Activated CD4-positive, alpha-beta memory T cell treated with anti-CD3 and anti-CD28 coated beads, Interleukin-2, amount 10 ng/mL, durations not matched to agents 7 days and 5 days (primary cell): ENCODE measurements at places on chromosomes 2 and 18. TPM values are rescaled to one million over a fixed set of nuclear protein-coding genes. Genes with fewer than 3 reads are reported as not detected.
A peak's percentile ranks its signal among the peaks of the same experiment; 100 is the strongest.

GRCh38 chr2:96100893-96101304 lies 15.5 kb downstream of the ADRA2B start:
- DNase-seq = no peak
- peaks cover 7% of the 10 kb centered on the region for H3K36me3 ChIP-seq
- H3K27ac ChIP-seq = no peak overlapping the region
- H3K4me1 ChIP-seq = no peaks in the 10 kb centered on the region

DNA sequence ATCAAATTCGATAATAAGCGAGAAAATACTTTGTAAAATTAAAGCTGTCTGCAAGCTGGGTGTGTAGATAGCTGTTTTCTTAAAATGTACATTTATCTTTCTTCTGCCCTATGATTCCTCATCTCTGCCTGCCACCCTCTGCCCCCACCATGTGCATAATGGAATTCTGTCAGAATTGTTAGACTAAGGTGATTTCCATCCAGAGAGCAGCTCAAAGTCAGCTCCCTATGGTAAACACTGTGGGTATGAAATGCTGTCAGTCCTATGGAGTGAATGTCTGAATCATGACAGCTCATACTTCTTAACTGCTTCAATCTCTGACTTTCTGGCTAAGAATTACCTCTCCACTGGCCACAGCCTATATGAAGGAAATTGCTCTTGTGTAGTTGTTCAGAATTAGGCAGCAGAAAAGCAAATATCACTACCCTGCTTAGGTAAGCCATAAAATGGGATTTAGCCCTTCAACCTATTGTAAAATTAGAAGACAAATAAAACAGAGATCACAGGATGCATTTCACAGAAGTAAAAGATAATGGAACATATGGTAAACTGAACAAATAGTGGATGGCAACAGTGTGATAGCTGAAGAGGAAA lies 137.7 kb downstream of the CD8B2 start:
- H3K4me1 ChIP-seq = no peaks in the 10 kb centered on the region
- no peak overlapping the region for H3K27ac ChIP-seq
- DNase-seq = no peak
- no peaks in the 10 kb centered on the region for H3K27me3 ChIP-seq
- H3K36me3 ChIP-seq = no peaks in the 10 kb centered on the region

Gene CYRIA
- total RNA-seq = 0.10 TPM

DNA sequence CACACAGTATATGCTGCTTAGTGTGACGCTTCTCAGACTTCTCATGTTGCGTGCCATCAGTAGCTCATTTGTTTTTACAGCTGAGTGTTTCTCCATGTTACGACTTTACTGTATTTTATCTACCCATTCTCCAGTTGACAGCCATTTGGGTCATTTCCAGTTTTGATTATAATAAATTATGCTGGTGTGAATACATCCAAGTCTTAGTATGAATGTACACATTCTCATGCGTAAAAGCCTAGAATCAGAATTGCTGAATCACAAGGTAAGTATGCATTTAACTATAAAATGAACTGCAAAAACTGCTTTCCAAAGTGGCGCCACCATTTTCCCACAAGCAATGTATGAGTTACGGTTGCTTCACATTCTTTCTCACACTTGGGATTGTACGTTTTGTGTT lies 184.2 kb upstream of the SLC35G4 start:
- DNase-seq = no peak
- H3K27me3 ChIP-seq = no peaks in the 10 kb centered on the region
- no peaks in the 10 kb centered on the region for H3K4me1 ChIP-seq
- no peaks in the 10 kb centered on the region for H3K36me3 ChIP-seq
- no peak overlapping the region for H3K27ac ChIP-seq

- H3K4me3 ChIP-seq = no peak overlapping the region
- H3K4me1 ChIP-seq = no peaks in the 10 kb centered on the region
- DNase-seq = no peak
- no peak overlapping the region for H3K27ac ChIP-seq
- peaks cover 15% of the 10 kb centered on the region for H3K27me3 ChIP-seq
Measured at GRCh38 chr2:130872741-130873125, 36.0 kb downstream of the ARHGEF4 start.

DNA sequence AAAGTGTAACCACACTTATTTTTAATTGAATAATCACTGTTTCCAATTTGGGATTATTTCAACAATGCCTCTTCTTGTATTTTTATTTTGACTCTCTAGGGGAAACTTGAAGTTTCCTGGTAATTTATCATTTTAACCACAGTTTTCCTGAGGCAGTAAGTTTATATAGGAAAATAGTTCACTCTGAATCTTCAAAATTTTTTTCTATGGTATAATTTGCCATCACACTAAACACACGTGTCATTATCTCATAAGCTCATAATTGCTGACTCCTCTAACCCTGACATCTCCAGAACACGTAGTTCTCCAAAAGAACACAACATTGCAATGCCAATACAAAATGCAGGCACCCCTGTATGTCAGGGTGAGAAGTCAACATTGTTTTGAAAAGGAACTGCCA lies 102.2 kb upstream of the FZD7 start:
- no peak overlapping the region for H3K27ac ChIP-seq
- DNase-seq = no peak
- no peaks in the 10 kb centered on the region for H3K4me1 ChIP-seq
- no peaks in the 10 kb centered on the region for H3K36me3 ChIP-seq
- H3K4me3 ChIP-seq = no peak overlapping the region

- no peaks in the 10 kb centered on the region for H3K36me3 ChIP-seq
Measured at GRCh38 chr2:17076533-17076932, 410.9 kb upstream of the CYRIA start.

DNA sequence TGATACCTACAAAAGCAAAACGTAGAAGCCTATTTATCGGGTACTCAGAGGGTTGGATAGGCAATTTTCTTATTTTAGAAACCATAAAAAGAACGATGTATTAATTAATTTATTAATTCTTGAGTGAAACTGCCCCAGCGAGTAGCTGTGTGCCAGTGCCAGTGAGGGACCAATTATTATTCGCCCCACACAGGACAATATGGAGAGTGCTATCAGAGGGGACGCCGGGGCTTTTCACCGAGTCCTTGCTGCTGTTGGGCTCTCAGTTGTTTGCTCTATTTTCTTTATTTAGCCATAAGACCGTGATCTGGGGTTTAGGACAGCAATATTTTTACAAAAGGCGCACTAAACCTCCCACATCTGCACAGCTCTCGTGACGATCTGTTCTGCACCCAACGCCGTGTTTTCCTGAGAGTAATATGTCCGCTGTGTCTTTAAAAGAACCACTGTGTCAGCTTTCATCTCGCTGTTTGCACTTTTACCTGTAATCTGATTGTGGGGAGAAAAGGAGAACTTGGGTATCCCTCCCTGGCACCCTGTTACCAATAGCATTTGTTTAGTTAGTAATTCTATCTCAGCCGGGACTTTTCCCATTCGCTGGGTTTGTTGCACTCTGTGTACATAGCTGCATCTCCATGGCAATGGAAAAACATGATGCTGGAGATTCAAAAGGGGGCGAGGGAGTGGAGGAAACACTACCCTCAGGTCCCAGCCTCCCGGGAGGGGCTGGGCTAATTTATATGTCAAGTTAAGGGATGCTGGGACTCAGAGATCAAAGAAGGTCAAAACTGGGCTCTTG lies 30.1 kb upstream of the ZNF516 start:
- H3K36me3 ChIP-seq = no peaks in the 10 kb centered on the region
- H3K4me1 ChIP-seq = peaks cover 7% of the 10 kb centered on the region

DNA sequence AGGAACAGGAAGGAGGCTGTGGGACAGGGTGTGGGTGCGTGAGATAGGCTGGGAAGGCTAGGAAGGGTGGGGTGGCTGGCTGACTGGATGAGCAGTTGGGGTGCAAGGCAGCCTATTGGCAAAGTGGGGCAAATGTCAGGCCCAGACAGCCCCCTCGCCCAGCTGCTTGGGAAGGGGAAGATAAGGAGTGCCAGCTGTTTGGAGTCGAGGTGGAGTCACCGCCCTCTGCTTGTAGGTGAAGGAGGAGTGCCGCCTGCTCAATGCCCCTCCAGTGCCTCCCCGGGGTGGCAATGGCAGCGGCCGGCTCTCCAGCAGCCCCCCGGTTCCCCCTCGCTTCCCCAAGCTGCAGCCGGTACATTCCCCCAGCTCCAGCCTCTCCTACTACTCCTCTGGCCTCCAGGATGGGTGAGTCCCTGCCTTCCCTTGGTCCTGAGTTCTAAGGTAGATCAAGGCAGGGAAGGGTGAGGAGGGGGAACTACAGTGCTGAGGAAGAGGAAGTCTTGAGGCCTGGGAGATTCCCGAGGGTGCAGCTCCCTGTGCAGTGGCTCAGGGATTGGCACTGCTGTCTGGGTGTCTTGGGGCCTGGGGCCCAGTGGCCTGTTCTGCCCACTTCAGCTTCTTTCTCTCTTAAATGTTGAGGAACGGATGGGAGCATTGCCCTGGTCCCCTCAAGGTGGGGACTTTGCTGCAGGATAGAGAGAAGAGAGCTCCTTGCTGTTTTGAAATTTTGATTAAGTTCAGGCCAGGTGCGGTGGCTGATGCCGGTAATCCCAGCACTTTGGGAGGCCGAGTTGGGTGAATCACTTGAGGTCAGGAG lies 13.3 kb downstream of the GAREM2 start:
- peaks cover 16% of the 10 kb centered on the region for H3K4me1 ChIP-seq
- H3K27me3 ChIP-seq = peaks cover 12% of the 10 kb centered on the region
- no peak for DNase-seq
- peak overlapping the region; percentile 58 for H3K4me3 ChIP-seq
- peaks cover 9% of the 10 kb centered on the region for H3K36me3 ChIP-seq
- H3K27ac ChIP-seq = no peak overlapping the region

DNA sequence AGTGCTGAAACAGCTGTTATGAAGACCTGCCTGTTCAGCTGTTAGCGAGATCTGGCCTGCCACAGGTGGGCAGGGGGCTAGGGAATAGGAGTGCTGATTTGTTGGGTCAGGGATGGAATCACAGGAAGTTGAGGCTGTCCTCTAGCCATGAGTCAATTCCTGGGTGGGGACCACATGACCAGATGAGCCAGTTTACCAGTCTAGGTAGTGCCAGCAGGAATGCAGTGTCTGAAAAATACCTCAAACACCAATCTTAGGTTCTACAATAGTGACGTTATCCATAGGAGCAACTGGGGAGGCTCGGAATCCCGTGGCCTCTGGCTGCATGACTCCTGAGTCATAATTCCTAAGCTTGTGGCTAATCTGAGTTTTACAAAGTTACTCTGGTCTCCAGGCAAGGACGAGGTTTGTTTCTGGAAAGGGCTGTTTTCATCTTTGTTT lies 44.9 kb downstream of the DYSF start:
- DNase-seq = no peak
- peaks cover 2% of the 10 kb centered on the region for H3K27me3 ChIP-seq
- no peak overlapping the region for H3K4me3 ChIP-seq
- H3K36me3 ChIP-seq = no peaks in the 10 kb centered on the region

- H3K27ac ChIP-seq = no peak overlapping the region
- no peaks in the 10 kb centered on the region for H3K27me3 ChIP-seq
- H3K36me3 ChIP-seq = peaks cover 63% of the 10 kb centered on the region
- no peak for DNase-seq
- H3K4me1 ChIP-seq = no peaks in the 10 kb centered on the region
Measured at GRCh38 chr2:197092431-197092830, 165.9 kb upstream of the PGAP1 start.

DNA sequence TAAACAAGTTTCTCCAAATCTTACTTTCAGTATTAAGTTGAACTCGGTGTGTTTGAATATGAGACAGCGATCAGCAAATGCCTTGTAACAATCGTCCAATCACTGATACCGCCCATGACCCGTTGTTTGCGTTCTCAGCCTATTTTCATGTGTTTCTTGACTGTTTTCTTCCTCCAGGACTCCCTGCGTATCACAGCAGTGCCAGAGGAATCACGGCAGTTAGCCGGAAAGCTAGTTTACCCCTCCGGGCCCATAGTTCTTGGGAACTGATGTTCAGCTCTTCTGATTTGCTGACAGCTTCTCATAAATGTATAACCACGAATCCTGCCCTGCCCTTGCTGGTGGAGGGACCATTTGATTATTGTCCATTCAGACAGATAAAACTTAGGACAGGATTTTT lies 42.2 kb upstream of the TPO start:
- no peaks in the 10 kb centered on the region for H3K27me3 ChIP-seq
- H3K27ac ChIP-seq = no peak overlapping the region
- no peak overlapping the region for H3K4me3 ChIP-seq
- H3K36me3 ChIP-seq = no peaks in the 10 kb centered on the region

- no peaks in the 10 kb centered on the region for H3K36me3 ChIP-seq
- H3K27me3 ChIP-seq = peaks cover 7% of the 10 kb centered on the region
- H3K4me3 ChIP-seq = no peak overlapping the region
- DNase-seq = no peak
- H3K27ac ChIP-seq = no peak overlapping the region
Measured at GRCh38 chr18:47436871-47437270, 185.4 kb upstream of the SKOR2 start.

Gene ALLC
- not detected for total RNA-seq

Gene GREB1L
- total RNA-seq = not detected

DNA sequence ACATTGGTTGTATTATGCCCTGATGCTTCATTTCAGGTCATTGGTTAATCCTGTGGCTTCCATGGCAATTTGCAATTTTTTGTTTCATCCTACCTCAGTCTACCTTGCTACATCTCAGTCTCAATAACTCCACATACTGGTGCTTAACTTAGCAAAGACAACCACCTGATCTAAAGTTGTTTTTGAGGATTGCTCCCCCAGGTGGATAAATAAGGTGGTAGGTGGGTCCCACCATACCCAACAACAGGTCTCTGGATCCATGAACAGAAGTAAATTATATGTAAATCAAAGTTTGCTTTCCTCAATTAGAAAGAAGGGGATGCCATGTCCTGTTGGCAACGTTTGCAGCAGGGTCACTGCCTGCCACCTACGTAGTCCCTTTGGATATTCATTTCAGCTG lies 7.0 kb downstream of the XIRP2 start:
- DNase-seq = no peak
- no peak overlapping the region for H3K27ac ChIP-seq
- no peaks in the 10 kb centered on the region for H3K4me1 ChIP-seq
- H3K36me3 ChIP-seq = no peaks in the 10 kb centered on the region

Gene RELCH
- 34.8 TPM for total RNA-seq

DNA sequence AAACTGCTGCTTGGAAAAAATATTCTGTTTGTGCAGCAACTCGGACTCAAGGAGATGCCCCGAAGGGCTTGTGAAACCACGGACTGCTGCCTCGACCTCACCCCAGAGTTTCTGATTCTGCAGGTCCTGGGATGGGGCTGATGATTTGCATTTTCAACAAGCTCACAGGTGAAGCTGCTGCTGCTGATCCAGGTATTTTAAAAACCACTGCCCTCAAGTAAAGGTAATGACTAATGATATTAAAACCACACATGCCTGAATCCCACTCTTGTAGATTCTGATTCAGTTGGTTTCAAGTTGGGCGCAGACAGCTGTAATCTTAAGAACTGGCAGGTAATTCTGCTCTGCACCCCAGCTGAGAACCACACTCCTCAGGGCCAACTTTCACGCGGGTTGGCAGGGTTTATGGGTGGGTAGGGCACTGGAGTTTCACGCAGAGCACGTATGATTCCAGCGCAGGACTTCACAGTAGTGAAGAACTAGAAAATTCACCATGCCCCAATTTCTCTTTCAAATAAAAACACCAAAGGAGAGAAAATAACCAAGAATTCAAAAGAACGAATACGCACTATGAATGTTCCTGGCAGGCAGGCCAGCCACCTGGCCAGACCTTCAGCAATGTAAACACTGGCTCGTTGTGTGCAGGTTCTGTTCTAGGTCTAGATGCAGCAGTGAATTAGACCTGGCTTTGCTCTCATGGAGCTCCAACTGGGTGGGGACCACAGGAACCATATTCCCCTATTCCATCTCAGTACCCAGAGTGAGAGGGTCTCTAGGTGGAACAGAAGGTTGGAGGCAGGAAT lies 74.6 kb upstream of the ZFP36L2 start:
- peaks cover 36% of the 10 kb centered on the region for H3K4me1 ChIP-seq
- H3K27me3 ChIP-seq = no peaks in the 10 kb centered on the region
- H3K36me3 ChIP-seq = peaks cover 4% of the 10 kb centered on the region
- DNase-seq = no peak
- H3K4me3 ChIP-seq = no peak overlapping the region

Gene TEX44
- total RNA-seq = not detected
